ENCODE measurements at places on chromosomes 4 and X.
A peak's percentile ranks its signal among the peaks of the same experiment; 100 is the strongest.

- DNase-seq, result peak; percentile 4
These were observed 53.8 kb downstream of the VSIG4 start for GRCh38 chrX:65985922-65986588.

- no peak for DNase-seq
These were observed 941.5 kb downstream of the DMD start for GRCh38 chrX:32269866-32270265.

DNA sequence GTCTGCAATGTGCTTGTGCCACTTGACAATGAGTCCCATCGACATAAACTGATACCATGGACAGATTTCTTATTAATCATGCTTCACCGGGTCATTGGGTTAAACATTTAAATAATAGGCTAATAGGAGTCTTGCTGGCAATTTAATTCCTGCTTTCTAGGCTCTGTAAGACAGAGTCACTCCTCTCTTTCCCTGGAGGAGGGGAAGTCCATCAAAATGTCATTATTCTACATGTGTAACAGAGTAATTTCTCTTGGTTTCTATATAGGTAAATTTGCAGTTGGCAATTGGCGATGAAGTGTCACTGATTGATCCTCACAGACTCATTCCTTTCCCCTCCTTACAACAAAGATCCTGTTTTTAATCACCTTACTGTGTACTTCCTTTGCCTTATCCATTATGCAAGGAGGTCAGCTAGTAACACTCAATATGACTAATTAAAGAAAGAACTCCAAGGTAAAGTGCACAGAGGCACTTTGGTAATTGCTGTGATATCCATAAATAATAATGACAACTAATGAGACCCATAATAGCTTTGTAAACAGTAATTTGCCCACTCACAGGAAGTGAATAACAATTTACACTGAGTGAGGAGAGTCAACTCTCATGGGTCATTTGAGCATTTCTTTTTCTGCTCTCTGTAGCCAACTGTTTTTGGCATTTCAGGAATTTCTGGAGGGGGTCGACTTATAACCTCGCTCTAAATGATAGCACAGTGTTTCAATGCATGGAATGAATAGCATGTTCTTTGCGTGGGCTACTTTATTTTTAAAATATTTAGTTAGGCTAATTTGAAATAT lies 184.0 kb downstream of the UGT8 start:
- DNase-seq, result no peak

DNA sequence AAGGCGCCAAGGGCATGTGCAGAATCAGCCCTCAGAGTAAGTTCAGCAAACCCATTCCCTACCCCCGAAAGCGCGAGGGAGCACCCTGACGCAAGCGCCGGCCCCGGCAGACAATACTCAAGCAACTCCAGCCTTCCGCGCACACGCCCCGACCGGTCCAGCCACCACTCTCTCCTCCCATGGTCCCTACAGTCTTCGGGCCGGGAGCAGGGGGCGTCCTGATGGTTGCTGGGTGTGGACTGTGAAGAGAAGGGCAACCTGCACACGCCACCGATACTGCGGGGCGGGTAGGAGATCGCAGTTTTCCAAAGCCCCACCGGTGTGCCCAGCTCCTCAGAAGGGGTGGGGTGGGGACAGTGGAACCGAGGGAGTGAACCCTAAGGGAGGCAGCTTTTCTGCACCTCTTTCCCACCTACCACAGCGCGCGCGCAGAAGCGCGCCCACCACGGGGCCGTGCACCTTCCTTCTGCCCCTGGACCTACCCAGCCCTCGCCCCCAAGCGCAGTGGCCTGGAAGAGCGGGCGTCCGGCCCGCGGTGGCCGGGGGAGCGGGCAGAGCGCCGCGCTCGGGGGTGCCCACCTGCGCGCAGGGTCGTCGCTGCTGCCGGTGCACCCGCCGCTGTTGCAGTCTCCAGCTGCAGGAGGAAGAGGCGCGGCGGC lies 650.2 kb upstream of the DIPK2B start:
- DNase-seq, result no peak

DNA sequence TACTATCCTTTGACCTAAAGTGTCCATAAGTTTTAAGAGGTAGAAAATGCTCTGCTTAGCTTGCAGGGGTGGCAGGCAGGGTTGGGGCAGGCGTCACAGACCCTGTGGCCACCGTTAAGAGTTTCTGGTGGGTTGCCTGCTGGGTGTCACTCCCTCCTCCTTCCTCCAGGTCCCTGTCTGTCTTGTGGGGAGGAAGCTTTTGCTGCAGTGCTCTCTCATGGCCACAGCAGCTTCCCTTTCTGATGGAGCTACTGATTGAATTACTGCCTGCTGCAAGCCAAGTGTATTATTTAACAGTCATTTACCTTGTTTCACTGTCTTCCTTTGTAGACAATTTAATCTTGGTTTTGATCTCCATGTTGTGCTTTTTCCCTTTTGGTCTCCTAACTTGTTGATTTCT lies 384.6 kb downstream of the IDS start:
- DNase-seq, result no peak

GRCh38 chr4:102076622-102077021 lies 268.7 kb downstream of the SLC39A8 start:
- DNase-seq, result no peak

GRCh38 chr4:187606581-187606980 lies 389.0 kb upstream of the ZFP42 start:
- no peak for DNase-seq

- DNase-seq, result no peak
These were observed 439 bp downstream of the SEC31A start for GRCh38 chr4:82890528-82890900.

GRCh38 chrX:53684415-53685192 lies 1.9 kb downstream of the HUWE1 start:
- peak; percentile 70 for DNase-seq

GRCh38 chrX:55778322-55778721 lies 60.8 kb downstream of the RRAGB start:
- no peak for DNase-seq

GRCh38 chrX:71668248-71668595 lies 876 bp downstream of the LOC101059915 start:
- DNase-seq, result no peak

DNA sequence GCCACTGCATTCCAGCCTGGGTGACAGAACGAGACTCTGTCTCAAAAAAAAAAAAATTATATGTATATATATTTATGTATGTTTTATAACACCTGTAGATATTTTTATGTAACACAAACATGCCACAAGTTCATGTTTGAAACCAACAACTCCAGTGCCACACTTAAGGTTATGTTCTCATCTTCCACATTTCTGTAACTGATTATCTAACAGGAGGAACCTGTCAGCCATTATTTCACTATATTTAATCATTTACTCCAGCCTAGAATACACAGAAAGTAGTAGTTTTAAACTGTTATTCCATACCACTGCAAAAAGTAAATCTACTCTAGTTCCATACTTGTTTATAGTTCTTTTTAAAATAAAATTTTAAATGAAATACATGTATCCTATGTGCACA lies 32.3 kb downstream of the MCUB start:
- DNase-seq, result no peak

- DNase-seq, result no peak
These were observed 39.1 kb upstream of the CDKN2AIP start for GRCh38 chr4:183405303-183405702.

DNA sequence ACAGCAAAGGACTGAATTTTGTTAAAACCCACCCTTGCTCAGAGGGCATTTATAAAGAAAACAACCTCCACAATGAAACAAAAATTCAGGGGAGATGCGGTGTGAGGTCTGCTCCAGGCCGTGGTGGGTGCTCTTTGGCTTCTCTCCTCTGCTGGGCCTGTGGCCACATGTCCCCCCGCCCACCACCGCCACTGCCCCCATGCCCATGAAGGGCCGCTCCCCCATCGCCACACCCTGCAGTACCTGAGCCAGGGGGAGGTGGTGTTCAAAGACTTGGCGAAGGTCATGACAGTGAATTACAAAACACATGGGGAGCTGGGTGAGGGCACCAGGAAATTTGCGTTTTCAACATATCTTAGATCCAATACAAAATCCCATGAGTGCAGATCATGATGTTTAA lies 14.2 kb upstream of the CFAP299 start:
- no peak for DNase-seq

GRCh38 chr4:74315376-74315775 lies 7.1 kb downstream of the EPGN start:
- no peak for DNase-seq

GRCh38 chr4:144962300-144962699 lies 135.7 kb downstream of the ANAPC10 start:
- DNase-seq, result no peak

GRCh38 chrX:152165033-152165743 lies 26.8 kb upstream of the MAGEA10 start:
- no peak for DNase-seq

DNA sequence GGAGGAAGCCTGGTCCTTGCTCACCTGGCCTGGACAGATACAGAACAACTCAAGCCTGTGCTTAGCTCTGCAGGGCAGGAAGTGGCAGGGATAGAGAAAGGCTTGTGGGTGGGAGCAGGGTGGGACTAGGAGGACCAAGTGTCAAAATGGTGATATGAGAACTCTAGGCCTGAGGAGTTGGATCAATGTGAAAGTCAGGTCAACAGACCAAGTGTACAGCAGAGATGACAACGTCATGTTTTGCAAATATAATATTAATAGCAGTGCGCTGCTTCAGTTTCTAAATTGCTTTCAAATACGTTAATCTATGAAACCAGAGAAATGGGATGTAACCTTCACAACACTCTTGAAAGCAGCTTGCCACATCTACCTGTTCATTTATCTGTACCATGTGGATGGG lies 114.2 kb upstream of the MAP3K15 start:
- no peak for DNase-seq

GRCh38 chr4:139175646-139176301 lies 1.2 kb downstream of the ELF2 start:
- peak; percentile 1 for DNase-seq

DNA sequence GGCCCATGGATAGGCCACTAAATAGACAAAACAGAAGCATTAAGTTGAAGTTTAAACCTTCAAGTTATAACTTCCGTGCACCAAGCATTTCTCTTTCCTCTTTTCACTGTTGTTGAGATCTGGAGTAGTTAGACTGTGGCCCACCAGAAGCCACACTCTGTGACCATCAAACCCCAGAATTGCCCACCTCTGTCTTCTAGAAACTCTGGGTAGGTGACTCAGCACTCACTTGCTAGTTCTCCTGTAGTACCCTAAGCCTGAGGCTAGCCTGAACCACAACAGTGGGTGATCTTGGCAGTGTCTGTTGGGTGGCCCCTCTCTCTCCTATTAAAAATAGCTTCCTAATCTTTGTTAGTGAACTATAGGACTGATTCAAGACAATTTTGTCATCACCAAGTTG lies 24.6 kb upstream of the CD40LG start:
- DNase-seq, result no peak

- no peak for DNase-seq
These were observed 836 bp downstream of the BTK start for GRCh38 chrX:101385026-101385684.

GRCh38 chr4:25970226-25970675 lies 56.2 kb downstream of the SMIM20 start:
- no peak for DNase-seq

DNA sequence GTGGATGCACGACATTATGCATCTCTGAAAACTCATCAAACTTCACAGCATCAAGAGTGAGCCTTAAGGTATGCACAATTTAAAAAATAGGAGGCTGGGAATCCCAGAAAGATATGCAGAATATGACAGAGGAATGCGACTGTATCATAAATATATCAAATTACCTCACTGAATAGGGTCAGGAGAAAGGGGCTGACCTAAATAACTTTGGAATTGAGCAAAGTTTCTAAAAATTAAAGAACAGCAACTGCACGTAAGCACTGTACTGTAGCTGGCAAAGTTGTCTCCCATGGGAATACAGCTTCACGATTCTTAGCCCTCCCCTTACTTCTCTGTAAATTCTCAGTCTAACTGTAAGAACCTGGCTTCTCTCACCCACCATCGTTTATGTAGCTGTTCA lies 397.4 kb upstream of the ZFP42 start:
- no peak for DNase-seq

DNA sequence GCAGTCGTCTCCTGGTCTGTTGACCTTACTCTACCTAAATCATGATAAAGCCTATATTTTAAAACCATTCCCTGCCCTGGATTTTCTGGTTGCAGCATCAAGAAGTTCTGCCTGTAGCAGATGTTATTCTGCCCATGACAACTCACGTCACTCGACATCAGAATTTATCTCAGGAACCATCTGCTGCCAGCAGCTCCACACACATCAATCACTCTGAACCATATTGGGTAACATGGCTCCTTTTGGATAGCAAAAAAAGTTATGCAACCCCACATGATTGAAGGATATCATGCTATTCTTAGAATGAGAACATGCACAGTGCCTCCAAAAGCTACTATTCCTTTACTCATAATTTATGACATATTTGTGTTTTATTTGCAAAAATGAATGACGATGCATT lies 341.4 kb downstream of the DHRSX start:
- no peak for DNase-seq

GRCh38 chr4:52546449-52546848 lies 112.7 kb downstream of the USP46 start:
- no peak for DNase-seq

- DNase-seq, result no peak
These were observed 6.5 kb downstream of the UGT2B17 start for GRCh38 chr4:68569466-68570121.

DNA sequence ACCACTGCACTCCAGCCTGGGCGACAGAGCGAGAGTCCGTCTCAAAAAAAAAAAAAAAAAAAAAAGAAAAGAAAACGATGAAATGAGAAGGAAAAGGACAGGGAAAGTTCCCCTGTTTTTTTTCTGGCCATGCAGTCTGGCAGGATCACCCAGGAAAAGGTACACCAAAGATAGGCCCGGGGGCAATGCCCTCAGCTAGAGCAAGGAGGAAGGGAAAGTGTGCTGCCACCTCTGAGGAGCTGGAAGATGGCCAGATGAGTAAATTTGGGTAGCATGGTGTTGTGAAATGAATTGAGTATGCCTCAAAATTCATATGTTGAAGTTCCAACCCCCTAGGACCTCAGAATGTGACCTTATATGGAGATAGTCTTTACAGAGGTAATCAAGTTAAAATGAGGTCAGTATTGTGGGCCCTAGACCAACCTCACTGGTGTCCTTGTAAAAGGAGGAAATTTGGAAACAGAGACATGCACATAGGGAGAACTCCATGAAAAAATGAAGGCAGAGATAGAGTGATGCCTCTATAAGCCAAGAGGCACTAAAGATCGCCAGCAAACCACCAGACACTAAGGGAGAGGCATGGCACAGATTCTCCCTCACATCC lies 28.9 kb downstream of the MAOB start:
- no peak for DNase-seq

DNA sequence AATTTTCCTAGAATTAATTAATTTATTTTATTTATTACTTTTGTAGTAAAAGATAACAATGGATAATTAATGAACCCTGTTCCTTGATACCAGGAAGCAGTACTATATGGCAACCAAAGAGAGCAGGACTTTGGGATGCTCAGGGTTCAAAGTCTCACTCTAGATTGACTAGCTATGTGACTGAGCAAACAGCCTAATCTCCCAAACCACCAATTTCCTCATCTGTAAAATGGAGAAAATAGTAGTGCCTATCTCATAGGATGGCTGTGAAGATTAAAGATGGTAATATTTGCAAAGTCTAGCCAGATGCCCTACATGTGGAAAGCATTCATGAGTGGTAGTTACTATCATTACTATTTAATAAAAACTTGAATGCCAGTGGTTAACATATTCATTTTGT lies 97.6 kb downstream of the PRDM5 start:
- no peak for DNase-seq

GRCh38 chr4:78565971-78566372 lies 14.4 kb downstream of the ANXA3 start:
- no peak for DNase-seq
